Suppressor macrophage (primary cell): ENCODE measurements at places on chromosomes 1 and 21.

DNA sequence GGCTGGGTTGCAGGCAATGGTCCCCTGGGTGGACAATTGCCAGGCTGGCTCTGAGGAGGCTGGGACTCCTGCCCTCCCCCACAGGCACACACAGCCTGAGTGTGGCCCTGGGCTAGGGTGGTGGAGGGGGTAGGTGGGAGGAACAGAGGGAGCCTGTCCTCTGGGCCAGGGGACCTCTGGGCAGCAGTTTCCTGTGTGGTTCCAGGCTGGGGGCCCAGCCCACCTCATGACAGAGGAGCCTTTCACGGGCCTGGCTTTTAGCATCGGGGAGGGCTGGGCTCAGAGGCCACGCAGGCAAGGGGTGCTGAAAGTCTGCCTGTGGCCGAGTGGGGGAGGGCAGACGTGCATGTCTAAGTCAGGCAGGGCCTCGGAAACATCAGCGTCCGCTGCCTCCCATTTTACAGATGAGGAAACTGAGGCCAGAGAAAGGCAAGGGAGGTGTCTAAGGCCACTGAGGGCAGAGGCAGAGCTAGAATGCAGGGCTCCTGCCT lies 7.0 kb downstream of the EXTL1 start:
- no peak for DNase-seq

DNA sequence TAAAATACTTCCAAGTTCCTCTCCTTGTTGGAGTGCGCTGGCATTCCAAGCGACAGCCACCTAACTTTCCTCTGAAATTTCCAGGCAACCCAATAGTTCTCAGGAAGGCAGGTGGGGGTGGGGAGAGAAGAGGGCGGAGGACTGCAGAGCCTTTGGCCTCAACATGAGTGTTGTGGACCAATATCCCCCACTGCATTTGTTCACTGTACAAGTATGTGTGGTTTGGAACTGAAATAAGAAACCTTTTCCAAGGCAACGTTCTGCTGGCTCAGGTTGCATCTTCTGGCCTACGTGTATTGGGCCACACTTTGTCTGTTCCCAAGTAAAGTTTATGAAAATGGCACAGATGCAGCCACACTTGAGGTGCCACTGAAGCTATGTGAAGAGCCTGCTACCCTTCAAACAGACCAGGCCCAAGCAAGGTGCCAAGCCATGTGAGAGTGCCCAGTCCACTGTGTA lies 153.4 kb downstream of the DHRS3 start:
- no peak for DNase-seq

- no peak for DNase-seq
Measured at GRCh38 chr1:221276896-221277409, 397.7 kb downstream of the HLX start.

DNA sequence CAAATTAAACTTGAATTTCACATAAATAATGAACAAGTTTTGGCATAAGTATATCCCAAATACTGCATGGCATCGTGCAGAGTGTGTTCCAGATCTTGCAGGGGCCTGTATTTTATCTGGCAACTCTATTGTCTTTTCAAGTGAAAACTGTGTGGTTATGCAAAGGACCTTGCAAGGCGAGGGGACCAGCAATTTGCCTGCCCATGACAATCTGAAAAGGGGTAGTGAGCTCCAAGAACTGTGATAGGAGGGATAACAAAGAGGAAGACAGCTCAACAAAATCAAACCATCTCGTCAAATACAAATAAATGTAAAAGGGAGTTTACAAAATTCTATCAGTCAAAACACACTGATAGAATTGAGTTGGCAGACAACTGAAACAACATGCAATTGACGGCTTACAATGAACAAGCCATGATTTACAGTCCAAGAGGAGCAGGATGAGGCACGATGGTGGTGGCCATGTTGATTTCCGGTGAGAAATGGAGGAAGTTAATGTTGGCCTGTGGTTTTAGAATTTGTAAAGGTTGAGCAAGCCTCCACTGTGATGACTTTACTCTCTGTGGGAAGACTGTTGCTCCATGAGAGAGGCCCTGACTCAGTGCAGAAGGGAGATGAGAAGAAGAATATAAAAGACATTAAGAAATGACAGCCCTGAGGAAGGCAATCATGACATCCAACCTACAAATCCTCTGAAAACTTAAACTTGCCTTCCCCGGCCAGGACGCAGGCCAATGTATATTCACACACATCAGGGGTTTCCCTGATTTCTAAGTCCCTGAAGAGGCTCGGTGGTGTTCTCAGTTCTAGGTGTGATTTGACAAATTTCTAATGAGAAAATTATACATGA lies 132.2 kb downstream of the ADSS2 start:
- DNase-seq: peak; percentile 88

- DNase-seq: no peak
Measured at GRCh38 chr1:91608876-91609275, 108.2 kb downstream of the CDC7 start.

DNA sequence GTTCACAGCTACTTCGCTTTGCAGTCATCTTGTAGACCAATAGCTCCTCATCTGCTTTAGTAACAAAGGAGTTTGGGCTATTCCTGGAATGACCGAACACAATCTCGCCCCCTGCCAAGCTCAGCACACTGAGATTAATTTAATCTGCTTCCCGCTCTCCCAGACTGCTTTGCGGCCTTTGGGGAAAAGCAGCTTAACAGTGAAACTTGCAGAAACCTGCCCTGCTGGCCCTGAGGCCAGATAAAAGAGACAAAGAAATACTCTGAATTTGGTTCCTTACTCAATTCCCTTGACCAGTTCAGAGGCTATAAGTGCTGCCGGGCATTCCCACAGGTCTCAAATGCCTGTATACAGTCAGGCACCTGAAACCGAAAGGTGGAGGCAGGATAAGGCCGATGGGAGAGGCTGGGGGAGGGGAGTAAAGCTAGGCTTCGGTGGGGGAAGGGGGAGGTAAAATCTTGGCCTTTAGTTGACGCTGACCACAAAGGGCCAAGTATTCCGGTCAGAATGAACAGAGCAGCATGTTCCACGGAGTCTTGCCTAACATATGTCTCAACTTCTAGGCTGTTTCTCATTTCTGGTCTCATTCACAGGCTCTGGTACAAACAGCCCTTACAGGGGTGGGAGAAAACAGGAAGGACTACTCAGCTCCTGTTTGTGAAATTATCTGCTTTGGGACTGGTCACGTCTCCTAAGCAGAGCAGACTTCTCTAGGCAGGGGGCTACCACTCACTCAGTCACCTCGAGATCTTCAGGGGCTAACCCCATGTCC lies 17.7 kb upstream of the A3GALT2 start:
- DNase-seq: peak; percentile 96

- no peak for DNase-seq
Measured at GRCh38 chr1:75625795-75626194, 14.9 kb upstream of the SLC44A5 start.

- no peak for DNase-seq
Measured at GRCh38 chr1:116325922-116326321, 47.1 kb upstream of the ATP1A1 start.

DNA sequence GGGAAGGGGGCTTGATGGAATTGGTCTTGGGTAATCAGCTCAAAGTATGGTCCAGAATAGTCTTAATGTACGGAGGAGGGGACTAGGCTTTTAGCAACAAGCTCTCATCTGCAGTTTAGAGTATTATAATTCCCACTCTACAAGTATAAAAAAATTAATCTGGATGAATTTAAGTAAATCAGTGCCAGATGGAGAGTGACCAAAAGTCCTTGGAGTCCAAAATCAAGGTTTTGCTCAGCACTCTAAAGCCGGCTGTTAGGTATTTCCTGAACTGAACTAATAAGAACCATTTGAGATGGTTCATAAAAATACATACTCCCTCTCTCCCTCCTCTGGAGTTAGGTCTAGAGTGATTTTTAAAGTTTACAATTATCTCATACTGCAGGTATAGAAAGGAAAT lies 23.7 kb downstream of the GLUL start:
- no peak for DNase-seq

GRCh38 chr1:86704972-86705664 lies 742 bp downstream of the SH3GLB1 start:
- peak; percentile 78 for DNase-seq

GRCh38 chr1:19619697-19620384 lies 24.3 kb upstream of the NBL1 start:
- DNase-seq: no peak

- no peak for DNase-seq
Measured at GRCh38 chr1:108704496-108704895, 8.2 kb upstream of the FNDC7 start.

GRCh38 chr1:64357422-64357821 lies 112.5 kb upstream of the CACHD1 start:
- no peak for DNase-seq

DNA sequence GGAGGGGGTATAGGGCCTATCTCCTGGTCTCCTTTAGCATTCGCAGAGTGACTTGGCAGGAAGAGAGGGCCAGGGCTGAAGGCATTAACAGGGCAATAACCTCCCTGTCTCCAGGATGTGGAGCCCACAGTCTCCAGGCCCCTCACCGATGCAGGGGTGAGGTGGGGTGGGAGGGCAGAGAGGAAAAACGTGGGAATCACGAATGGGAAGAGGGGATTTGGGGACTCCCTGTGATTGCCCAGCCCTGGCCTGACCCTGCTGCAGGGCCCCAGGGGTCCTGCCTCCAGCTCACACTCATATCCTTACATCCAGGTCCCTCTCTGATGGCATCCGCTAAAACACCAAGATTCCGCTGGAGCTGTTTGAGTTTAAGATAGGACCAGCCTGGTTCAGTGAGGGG lies 14.6 kb downstream of the TFAP2E start:
- DNase-seq: no peak
